Left ventricle myocardium inferior (tissue), 1 donor: ENCODE measurements at places on chromosomes 7 and 10. TPM values are rescaled to one million over a fixed set of nuclear protein-coding genes. Genes with fewer than 3 reads are reported as not detected.
A peak's percentile ranks its signal among the peaks of the same experiment; 100 is the strongest.

GRID2IP gene
- not detected for total RNA-seq

GRCh38 chr10:28179006-28179742, 123.7 kb downstream of the MPP7 start:
- no peak for DNase-seq

GRCh38 chr10:122590153-122590552, 29.6 kb downstream of the DMBT1 start:
- DNase-seq: no peak

DNA sequence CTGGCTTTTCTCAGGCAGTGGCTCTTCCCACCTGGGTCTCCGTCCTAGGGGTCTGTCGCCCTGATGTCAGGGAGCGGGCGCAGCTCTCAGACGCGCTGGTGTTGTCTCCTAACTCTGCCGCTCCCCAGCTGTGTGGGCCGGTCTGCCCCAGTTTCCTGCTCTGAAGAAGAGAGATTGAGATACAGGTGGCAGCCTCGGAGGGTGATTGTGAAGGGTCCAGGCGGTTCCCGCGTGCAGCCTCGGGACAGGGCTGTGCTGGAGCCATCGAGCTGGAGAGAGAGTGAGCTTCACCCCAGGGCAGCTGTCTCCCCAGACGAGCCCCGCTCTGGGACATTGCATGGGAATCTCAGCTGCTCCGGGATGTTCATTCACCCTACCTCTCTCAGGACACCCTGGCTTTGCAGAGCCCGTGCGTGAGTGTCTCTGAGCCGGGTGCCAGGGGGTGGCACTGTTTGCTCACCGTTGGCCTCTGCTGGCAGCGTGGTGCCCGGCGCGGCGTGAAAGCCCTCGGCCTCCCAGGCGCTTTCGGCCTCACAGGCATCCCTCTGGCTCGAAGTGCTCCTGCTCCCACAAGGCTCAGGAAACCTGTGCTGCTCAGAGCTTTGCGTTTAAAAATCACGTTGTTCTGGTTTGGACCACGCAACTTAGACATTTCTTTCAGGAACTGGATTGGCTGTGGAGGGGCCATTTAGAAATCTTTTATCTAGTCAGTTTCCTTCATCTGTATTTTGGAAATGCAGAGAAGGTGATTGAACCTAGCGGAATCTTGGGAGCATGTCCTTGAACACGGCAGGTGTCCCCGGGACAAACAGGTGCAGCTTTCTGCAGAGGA, 33.8 kb upstream of the ZFAND2A start:
- peak; percentile 58 for DNase-seq

- DNase-seq: no peak
These were observed 38.5 kb downstream of the COL1A2 start for GRCh38 chr7:94433224-94433623.

DNA sequence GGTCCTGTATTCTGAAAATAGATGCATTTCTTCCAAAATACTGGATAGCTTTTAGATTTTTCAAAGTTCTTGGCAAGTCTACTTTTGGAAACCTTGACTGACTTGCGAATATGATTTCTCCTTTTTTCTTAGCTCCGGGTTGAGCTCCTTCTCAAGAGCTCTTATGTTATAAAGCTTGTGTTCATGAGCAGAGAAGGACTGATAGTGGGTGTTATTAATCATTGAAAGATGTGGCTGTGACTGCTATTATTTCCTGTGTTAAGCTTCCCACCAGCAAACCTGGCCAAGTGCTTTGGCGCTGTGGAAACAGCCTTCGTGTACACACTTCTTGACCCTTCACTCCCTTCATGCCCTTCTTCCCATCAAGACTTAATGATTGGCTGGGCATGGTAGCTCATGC, 98.2 kb downstream of the KIAA1217 start:
- DNase-seq: no peak

- DNase-seq: no peak
These were observed 166.5 kb upstream of the RHEB start for GRCh38 chr7:151686016-151686766.
